ENCODE measurements at places on chromosomes 5 and 9.

DNA sequence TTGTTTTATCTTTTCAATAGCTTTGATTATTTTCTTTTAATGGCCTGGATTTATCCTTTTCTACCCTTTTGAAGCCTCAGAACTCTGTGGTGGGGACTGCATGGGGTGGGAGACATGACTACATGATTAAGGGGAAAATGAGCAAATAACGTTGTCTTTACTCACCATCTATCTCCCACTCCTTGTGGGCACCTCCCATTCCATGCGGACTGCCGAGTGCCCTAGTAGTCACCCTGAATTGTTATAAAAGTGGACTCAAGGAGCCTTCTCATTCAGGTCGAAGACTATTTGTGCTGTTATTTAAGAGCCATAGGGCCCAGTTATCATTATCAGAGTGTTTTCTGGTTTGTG lies 281.8 kb downstream of the MLLT3 start:
- DNase-seq = no peak

GRCh38 chr9:14336244-14336643 lies 22.3 kb upstream of the NFIB start:
- DNase-seq = no peak

DNA sequence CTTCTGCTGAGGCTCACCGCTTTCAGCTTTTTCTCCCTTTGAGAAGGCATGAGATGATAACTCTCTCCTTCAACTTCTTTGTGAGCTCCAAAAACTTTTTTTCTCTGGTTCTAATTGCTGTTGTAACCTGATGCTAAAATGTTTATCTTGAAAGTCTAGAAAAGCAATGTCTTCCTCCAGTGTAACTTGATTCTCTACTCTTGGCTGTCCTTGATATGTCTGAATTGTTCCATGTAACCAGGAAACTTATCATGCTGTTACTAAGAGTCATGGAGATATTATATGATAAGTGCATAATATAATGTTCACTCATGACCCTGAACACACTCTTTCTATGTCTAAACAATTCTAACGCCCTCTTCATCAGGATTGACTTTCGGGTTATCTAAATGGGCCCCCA lies 128.0 kb upstream of the ABCA1 start:
- no peak for DNase-seq

DNA sequence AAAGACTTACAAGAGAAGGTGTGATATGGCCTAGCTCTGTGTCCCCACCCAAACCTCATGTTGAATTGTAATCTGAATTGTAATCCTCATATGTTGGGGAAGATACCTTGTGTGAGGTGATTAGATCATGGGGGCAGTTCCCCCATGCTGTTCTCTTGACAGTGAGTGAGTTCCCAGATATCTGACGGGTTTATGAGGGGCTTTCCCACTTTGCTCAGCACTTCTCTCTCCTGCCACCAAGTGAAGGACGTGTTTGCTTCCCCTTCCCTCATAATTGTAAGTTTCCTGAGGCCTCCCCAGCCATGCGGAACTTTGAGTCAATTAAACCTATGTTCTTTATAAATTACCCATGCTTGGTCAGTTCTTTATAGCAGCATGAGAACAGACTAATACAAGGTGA lies 49.0 kb downstream of the CDO1 start:
- no peak for DNase-seq

- DNase-seq = no peak
These were observed 690.3 kb upstream of the DMAC1 start for GRCh38 chr9:8489835-8490234.

DNA sequence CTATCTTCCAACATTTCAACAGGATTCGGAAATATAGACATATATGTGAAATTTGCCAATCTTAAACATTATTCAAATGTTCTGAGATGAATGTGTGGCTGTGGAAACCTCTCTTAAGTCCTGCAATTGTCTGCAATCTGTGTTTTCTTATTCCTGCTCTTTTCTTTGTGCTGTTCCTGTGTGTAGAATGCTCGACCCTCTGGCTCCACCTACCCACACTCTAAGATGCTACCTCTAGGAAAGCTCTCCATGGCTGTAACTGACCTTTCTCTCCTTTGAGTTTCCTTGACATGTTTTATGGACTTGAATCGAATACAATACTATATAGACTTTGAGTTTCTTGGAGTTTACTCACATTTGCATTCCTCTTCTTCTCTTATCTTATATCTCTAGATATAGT lies 120.6 kb upstream of the ASTN2 start:
- no peak for DNase-seq

GRCh38 chr5:42514754-42515153 lies 91.5 kb downstream of the GHR start:
- no peak for DNase-seq

DNA sequence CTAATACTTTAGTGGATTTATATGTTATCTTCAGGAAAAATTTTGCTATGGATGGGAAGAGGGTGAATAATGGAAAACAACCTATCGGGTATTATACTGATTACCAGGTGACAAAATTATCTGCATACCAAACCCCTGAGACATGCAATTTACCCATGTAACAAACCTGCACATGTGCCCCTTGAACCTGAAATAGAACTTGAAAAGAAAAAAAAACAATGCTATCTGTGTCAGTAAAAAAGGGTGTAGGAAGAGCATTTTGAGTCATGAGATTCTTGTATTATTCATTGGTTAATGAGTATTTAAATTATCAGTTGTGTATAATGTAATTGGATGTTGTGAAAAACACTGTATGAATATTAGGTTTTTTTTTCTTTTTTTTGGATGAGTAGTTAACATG lies 75.4 kb downstream of the PRR16 start:
- no peak for DNase-seq

GRCh38 chr9:93654351-93654961 lies 78.1 kb downstream of the PHF2 start:
- DNase-seq = no peak

- no peak for DNase-seq
These were observed 4.8 kb downstream of the HK3 start for GRCh38 chr5:176894298-176894697.

GRCh38 chr9:91844701-91845291 lies 105.2 kb downstream of the ROR2 start:
- DNase-seq = no peak

- no peak for DNase-seq
These were observed 357.5 kb downstream of the CAAP1 start for GRCh38 chr9:26535151-26535550.

DNA sequence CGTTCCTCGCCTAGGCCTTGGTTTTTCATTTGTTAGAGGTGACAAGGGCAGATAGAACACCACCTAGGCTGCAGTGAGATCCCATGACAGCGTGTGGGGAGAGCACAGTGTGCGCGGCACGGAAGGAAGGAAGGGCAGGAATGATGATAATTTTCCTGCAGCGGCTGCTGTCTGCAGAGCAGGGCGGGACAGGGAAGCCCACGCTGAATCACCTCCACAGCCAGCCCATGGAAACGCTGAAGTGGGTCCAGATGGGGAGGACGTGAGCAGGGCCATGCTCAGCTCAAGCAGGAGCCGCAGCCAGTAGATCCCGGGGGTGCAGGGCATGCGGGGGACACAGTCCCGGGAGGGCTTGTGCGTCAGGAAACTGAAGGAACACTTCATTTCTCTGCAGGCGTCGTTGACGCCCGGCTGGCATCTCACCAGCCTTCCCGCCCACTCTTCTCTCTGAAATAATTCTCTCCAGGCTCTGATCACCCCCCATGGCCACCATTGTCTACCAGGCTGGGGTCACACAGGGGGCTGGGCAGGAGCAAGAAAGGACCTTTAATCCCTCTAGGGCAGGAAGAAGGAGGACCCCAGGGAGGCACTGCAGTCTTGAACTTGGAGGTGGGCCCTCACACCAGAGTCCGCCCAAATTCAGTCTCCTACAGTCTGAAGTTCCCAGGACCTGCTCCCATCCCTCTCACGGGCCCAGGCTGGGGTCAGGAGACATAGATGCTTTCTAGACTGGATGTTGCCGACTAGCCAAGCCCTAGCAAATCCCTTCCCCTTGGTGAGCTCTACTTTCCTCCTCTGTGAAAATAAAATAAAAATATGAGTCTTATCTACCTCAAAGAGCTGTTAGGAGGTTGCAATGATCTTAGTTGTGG lies 20.9 kb upstream of the SYNPO start:
- no peak for DNase-seq

- DNase-seq = no peak
These were observed 30.0 kb upstream of the PHF2 start for GRCh38 chr9:93546356-93546755.

- no peak for DNase-seq
These were observed 1052.8 kb upstream of the DMAC1 start for GRCh38 chr9:8852301-8852864.

- DNase-seq = no peak
These were observed 20.2 kb downstream of the SIL1 start for GRCh38 chr5:139177809-139178588.

DNA sequence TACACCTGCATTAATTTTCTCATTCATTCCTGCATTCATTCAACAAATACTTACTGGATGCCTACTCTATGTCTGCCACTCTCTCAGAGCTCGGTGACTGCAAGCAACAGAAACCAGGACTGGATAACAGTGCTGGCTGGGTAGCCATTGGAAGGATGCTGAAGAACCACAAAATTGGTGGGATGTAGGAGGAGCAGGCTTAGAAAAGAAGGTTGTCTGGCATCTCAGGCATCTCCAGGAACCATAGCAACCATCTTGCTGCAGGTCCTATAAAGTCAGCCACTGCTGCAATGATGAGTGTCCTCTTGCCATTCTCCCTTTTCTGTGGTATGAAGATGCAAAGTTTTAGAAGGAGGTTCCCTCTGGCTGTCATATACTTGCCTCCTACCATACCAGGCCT lies 168.6 kb downstream of the FGF18 start:
- DNase-seq = no peak

DNA sequence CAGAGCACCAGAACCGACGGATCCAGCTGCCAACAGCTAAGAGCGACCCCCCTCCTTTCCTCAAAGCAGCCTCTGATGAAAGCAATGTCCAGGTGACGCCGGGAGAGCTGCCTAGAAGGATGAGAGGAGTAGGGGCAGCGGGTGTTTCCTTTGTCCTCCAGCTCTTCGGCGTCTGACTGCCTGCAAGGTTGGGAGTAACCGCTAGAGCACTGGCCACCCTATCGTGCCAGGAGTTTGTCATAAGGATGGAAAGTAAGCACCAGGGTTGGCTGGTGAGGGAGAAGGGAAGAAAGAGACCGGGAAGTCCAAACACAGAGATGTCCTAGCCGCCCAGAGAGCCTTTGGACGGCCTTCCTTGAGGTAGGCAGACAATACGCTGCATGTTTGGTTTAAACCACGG lies 10.8 kb downstream of the MRPL36 start:
- no peak for DNase-seq

- DNase-seq = no peak
These were observed 32.2 kb downstream of the LNPEP start for GRCh38 chr5:96968074-96968473.

- DNase-seq = no peak
These were observed 189.1 kb upstream of the ANKRD55 start for GRCh38 chr5:56422076-56422762.

Measured in stimulated activated CD8-positive, alpha-beta memory T cell treated with anti-CD3 and anti-CD28 coated beads, Interleukin-15, amount 100 ng/mL, for 24 hours (primary cell).